T-helper 2 cell treated with Interferon-gamma antibody and Interleukin-4, amounts not matched to agents 5 μg/mL and 100 μg/mL, for 36 hours (primary cell): ENCODE measurements at places on chromosomes 5 and 9.

GRCh38 chr9:136721339-136722092 lies 9.1 kb downstream of the DIPK1B start:
- no peaks in the 10 kb centered on the region for H3K27me3 ChIP-seq
- H3K4me1 ChIP-seq, result peaks cover 4% of the 10 kb centered on the region
- peaks cover 30% of the 10 kb centered on the region for H3K36me3 ChIP-seq
- H3K4me3 ChIP-seq, result no peak overlapping the region

GRCh38 chr9:6054280-6055099 lies 39.1 kb upstream of the RANBP6 start:
- no peak overlapping the region for H3K4me3 ChIP-seq
- peaks cover 19% of the 10 kb centered on the region for H3K27me3 ChIP-seq
- H3K4me1 ChIP-seq, result peaks cover 11% of the 10 kb centered on the region
- no peaks in the 10 kb centered on the region for H3K36me3 ChIP-seq

GRCh38 chr9:111740739-111741138 lies 54.0 kb downstream of the SHOC1 start:
- H3K4me1 ChIP-seq, result no peaks in the 10 kb centered on the region
- no peaks in the 10 kb centered on the region for H3K27me3 ChIP-seq
- peaks cover 6% of the 10 kb centered on the region for H3K36me3 ChIP-seq
- H3K4me3 ChIP-seq, result no peak overlapping the region
- no peak for DNase-seq

DNA sequence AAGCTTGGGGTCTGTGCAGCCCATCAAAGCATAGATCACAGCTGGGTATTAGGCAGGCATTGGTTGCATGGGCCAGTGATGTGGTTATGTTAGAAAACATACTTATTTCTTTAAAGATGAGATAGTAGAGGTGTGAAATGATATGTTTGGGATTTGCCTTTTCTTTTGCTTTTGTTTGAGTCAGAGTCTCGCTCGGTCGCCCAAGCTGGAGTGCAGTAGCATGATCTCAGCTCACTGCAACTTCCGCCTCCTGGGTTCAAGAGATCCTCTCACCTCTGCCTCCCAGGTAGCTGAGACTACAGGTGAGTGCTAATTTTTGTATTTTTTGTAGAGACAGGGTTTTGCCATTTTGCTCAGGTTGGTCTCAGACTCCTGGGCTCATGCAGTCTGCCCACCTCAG lies 84.8 kb downstream of the PDE6A start:
- H3K36me3 ChIP-seq, result no peaks in the 10 kb centered on the region
- peaks cover 7% of the 10 kb centered on the region for H3K4me1 ChIP-seq
- DNase-seq, result no peak

DNA sequence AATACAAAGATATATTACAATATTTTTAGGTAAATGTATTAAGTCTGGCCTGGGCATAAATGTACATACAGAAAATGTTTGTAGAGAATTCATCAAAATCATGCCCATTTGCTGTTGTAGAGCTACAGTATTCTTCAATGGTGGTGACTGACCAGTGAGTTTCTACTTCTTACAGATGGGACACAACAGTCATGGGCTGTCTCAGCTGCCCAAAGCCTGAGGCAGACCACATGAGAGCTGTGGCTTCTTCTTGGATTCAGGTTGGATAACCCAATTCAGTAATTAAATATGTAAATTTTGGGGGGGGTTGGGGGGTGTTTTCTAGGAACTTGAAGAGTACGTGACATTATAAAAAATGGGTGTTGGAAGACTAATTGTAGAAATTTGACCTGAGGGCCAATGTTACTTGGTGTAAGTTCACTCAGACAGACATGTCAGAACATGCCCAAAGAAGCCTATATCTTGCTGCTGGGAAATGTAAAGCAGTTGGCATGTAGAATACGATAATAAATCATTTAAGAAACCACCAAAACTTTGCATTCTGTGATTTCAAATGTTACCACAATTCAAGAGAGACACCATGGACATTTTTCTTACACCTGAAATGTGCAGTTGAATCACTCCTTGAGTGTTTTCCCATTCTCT lies 17.9 kb downstream of the STARD4 start:
- H3K27me3 ChIP-seq, result no peaks in the 10 kb centered on the region
- H3K4me3 ChIP-seq, result no peak overlapping the region
- H3K36me3 ChIP-seq, result peaks cover 58% of the 10 kb centered on the region
- DNase-seq, result no peak
- H3K4me1 ChIP-seq, result peaks cover 28% of the 10 kb centered on the region

DNA sequence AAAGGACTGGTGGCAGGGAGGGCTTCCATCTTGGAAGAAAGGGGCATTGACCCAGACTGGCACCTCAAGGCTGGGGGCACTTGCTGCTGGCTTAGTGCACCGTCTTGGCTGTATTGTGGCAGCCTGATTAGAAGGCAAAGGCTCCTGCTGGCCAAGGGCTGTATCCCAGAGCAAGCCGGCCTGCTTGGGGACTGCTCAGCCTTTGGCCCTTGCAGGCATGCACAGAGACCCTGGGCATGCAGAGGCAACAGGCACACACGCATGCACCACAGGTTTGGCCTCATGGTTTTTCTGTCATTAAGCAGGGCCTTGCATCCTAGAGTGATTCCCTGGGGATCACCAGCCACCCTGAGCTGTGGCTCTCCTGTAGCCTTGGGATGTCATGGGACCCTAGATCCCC lies 29.0 kb downstream of the PITX1 start:
- H3K4me3 ChIP-seq, result no peak overlapping the region
- no peaks in the 10 kb centered on the region for H3K36me3 ChIP-seq
- H3K27ac ChIP-seq, result no peak overlapping the region
- DNase-seq, result no peak
- H3K4me1 ChIP-seq, result no peaks in the 10 kb centered on the region
- peaks cover 10% of the 10 kb centered on the region for H3K27me3 ChIP-seq

DNA sequence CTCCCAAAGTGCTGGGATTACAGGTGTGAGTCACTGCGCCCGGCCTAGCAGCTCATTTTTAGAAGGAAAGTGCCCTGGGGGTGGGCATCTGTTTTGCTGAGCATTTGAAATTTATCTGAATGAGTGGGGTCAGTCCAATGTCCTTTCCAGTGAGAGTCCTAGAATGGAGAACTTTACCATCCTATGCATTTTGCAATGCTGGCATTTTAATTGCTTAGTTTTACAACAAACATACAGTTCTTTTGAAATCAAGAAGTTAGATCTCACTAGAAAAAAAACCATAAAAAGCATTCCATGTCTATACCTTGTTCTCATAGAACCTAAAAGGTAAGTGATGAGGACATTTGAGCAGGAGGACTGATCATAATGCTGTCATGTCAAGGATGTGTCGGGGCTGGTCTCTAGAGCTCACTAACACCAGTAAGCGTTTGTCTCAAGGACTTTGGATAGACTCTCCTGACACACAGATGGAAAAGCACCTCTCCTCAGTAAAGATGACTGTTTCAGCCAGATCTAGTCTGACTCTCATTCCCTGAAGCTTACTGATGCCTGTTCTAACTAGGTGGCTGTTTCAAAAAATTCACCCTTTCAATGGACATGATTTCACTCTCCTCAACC lies 83.9 kb downstream of the DCP2 start:
- no peaks in the 10 kb centered on the region for H3K27me3 ChIP-seq
- H3K27ac ChIP-seq, result no peak overlapping the region
- H3K36me3 ChIP-seq, result peaks cover 6% of the 10 kb centered on the region
- peaks cover 47% of the 10 kb centered on the region for H3K4me1 ChIP-seq
- H3K4me3 ChIP-seq, result no peak overlapping the region

DNA sequence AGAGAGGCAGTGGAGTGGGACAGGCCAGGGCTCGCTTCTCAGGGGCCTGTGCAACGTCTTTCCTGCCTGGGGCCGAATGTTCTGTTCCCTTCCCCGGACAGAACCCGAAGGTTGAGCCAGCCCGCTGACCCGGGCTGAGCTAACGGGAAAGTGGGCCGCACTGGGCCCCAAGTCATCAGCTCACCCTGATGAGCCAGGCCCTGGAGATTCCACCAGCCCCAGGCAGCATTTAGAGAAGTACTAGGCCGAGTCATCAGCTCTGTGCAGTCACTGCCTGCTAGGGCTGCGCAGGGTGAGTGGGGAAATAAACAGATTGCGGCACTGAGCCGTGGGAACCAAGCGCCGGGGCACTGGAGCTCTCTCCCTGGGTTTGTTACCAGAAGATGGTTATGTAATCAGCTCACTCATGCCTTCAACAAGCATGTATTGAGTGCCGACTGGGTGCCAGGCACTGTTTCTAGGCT lies 29.1 kb upstream of the DUSP1 start:
- H3K4me3 ChIP-seq, result no peak overlapping the region
- peaks cover 3% of the 10 kb centered on the region for H3K4me1 ChIP-seq
- no peaks in the 10 kb centered on the region for H3K27me3 ChIP-seq
- H3K27ac ChIP-seq, result no peak overlapping the region
- H3K36me3 ChIP-seq, result no peaks in the 10 kb centered on the region
- no peak for DNase-seq

DNA sequence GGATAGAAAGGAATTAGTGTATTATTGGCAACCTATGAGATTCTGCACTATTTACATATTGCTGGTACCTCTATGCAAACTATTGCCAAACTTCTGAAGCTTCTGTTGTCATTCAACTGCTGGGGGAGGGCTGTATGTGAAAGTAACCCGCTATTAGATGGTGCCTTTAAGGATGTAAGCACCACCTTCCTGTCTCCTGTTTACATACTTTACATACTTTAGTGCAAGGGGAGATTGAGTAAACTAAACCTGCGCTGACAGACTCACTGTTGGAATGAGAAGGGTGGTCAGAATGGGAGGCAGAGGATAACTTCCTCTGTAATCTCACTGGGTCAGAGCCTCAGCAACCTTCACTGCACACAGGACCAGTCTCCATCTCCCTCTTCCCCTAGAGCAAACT lies 123.8 kb downstream of the NR3C1 start:
- peaks cover 49% of the 10 kb centered on the region for H3K36me3 ChIP-seq
- no peaks in the 10 kb centered on the region for H3K27me3 ChIP-seq
- peaks cover 3% of the 10 kb centered on the region for H3K4me1 ChIP-seq
- no peak overlapping the region for H3K4me3 ChIP-seq
- no peak overlapping the region for H3K27ac ChIP-seq

GRCh38 chr5:167743695-167744464 lies 547.6 kb upstream of the WWC1 start:
- H3K36me3 ChIP-seq, result no peaks in the 10 kb centered on the region
- H3K4me3 ChIP-seq, result no peak overlapping the region
- no peak overlapping the region for H3K27ac ChIP-seq
- H3K27me3 ChIP-seq, result no peaks in the 10 kb centered on the region

- H3K4me1 ChIP-seq, result peaks cover 4% of the 10 kb centered on the region
- H3K4me3 ChIP-seq, result no peak overlapping the region
- no peaks in the 10 kb centered on the region for H3K27me3 ChIP-seq
- no peak overlapping the region for H3K27ac ChIP-seq
- DNase-seq, result no peak
Measured at GRCh38 chr9:71863631-71864030, 47.4 kb downstream of the ABHD17B start.

- H3K27me3 ChIP-seq, result no peaks in the 10 kb centered on the region
- H3K4me3 ChIP-seq, result peak overlapping the region; percentile 96
- DNase-seq, result no peak
- H3K36me3 ChIP-seq, result peaks cover 30% of the 10 kb centered on the region
- H3K27ac ChIP-seq, result peak overlapping the region; percentile 87
- H3K4me1 ChIP-seq, result peaks cover 20% of the 10 kb centered on the region
Measured at GRCh38 chr5:6634306-6634705, 1.1 kb downstream of the SRD5A1 start.

DNA sequence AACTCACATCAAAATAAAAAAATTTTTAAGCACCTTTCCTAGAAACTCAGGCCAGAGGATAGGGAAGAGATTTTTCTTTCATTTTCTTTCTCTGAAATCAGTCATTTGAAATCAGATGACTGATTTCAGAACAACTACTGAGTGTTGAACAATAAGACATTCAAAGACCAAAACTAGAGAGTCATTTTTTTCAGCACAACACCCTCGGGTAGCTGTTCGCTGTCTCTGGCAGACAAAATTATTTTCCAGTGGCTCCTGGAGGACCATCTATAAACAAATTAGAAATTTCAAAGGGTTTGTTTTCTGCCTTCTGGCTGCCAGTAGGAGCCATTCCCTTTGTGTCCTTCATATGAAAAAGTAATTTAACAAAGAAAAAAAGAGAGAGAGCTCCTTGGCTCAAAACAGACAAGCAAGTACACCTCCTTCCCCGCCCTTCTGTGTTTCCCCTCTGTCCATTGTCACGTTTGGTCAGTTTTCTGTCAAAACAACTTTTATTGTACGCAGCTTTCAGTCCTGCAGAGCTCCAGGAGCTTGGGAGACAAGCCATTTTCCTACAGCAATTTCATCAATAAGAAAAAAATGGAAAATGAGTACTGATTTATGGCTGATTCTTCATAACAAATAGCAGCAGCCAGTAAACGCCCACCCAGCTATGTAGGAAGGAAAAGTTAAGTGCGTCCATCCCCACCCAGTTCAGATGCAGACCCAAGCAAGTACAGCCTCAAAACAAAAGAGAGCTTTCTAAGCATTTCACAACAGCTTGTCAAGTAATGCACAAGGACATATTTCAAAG lies 405.2 kb downstream of the ZNF608 start:
- H3K27ac ChIP-seq, result no peak overlapping the region
- H3K27me3 ChIP-seq, result no peaks in the 10 kb centered on the region
- H3K4me1 ChIP-seq, result peaks cover 2% of the 10 kb centered on the region
- no peak overlapping the region for H3K4me3 ChIP-seq
- no peaks in the 10 kb centered on the region for H3K36me3 ChIP-seq

- no peaks in the 10 kb centered on the region for H3K36me3 ChIP-seq
- DNase-seq, result no peak
- H3K4me1 ChIP-seq, result no peaks in the 10 kb centered on the region
- H3K27ac ChIP-seq, result no peak overlapping the region
- no peak overlapping the region for H3K4me3 ChIP-seq
Measured at GRCh38 chr9:70784456-70784855, 337.0 kb downstream of the TRPM3 start.

GRCh38 chr9:136489731-136490130 lies 6.9 kb upstream of the SEC16A start:
- H3K4me1 ChIP-seq, result peaks cover 2% of the 10 kb centered on the region
- H3K27ac ChIP-seq, result no peak overlapping the region
- no peaks in the 10 kb centered on the region for H3K36me3 ChIP-seq
- no peak overlapping the region for H3K4me3 ChIP-seq

GRCh38 chr9:4293293-4293941 lies 6.5 kb downstream of the GLIS3 start:
- H3K27ac ChIP-seq, result no peak overlapping the region
- DNase-seq, result no peak
- H3K4me1 ChIP-seq, result peaks cover 14% of the 10 kb centered on the region

- H3K4me1 ChIP-seq, result no peaks in the 10 kb centered on the region
- H3K36me3 ChIP-seq, result no peaks in the 10 kb centered on the region
- H3K27me3 ChIP-seq, result no peaks in the 10 kb centered on the region
Measured at GRCh38 chr9:108534741-108535140, 321.0 kb downstream of the ACTL7B start.
